ENCODE measurements at places on chromosomes 4 and X.

DNA sequence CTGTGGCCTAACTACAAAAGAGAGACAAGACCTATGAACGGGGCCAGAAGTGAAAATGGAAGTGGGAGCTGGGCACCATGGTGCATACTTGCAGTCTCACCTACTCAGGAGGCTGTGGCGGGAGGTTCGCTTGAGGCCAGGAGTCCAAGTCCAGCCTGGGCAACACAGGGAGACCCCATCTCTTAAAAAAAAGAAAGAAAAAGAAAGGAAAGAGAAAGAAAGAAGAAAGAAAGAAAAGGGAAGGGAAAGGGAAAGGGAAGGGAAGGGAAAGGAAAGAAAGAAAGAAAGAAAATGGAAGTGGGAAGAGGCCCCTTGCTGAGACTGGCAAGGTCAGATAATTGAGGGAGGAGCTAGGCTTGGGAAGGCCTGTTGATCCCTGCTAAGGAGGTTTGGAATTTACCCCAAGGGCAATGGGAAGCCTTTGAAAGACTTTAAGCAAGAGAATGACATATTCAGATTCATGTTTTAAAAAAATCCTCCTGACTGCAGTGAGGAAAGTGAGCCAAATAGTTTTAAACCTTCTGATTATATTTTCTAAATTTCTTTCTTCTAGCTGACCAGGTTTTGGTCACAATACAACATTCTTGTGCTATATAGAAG is 17.7 kb upstream of the HERC5 start:
- ATAC-seq, result no peak

DNA sequence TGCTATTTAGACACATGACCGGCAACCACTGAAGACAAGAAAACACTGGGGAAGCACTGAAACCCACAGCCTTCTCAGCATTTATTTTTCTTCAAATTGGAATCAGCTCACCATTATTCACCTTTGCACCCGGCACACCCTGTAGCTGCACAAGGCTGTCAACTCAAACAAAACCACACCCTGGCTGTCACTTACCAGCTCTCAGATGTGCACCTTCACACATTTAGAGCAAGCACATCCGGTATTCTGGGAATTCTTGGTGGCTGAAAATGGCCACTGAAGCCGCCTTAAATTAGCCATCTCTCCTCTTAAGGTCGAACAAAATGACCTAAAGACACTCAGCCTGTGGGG is 5.9 kb downstream of the ZFYVE28 start:
- ATAC-seq, result peak; percentile 71

GRCh38 chr4:6250235-6250983 is 19.2 kb upstream of the WFS1 start:
- no peak for ATAC-seq

DNA sequence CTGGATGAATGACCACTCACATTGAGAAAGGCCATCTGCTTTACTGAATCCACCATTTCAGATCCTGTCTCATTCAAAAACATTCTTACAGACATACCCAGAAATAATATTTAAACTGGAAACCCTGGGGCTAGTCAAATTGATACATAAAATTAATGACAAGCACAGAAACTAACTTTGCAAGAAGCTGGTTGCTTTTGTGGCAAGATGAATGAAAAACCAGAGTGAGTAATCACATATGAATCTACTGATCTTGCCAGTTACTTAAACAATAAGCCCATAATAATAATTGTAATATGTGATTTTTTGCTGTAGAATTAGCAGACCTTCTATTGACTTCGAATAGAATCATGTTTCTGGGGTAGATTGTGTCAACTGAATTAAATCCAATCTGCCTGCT is 235.1 kb downstream of the PPARGC1A start:
- no peak for ATAC-seq

DNA sequence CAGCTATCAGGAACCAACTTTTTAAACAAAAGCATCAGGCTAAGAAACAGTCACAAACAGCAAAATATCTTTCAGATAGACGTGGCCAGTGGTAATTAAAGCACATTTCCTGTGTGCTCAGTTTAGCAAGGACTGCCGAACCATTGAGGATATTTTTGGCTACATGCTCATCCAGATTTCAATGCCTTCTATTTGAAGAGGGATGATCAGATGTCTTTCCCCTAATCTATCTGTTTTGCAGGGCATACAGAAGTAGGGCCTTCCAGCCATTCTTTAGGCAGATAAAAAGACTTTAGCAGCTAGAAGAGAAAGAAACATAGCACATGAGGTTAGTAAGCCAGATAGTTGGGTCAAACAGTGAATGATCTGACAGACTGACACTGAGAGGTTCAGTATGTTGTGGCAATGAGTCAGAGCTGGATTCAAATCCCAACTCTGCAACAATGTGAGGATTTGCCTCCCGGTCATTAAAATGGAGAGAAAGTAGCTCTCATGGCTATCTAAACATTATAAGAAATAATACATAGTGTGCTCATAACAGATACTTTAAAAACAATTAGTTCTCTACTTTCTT is 100.0 kb upstream of the PRKG2 start:
- ATAC-seq, result no peak

- ATAC-seq, result no peak
Observed at GRCh38 chr4:85842540-85842939, 367.6 kb downstream of the ARHGAP24 start.

- ATAC-seq, result peak; percentile 34
Observed at GRCh38 chr4:42654631-42655268, 2.2 kb downstream of the ATP8A1 start.

DNA sequence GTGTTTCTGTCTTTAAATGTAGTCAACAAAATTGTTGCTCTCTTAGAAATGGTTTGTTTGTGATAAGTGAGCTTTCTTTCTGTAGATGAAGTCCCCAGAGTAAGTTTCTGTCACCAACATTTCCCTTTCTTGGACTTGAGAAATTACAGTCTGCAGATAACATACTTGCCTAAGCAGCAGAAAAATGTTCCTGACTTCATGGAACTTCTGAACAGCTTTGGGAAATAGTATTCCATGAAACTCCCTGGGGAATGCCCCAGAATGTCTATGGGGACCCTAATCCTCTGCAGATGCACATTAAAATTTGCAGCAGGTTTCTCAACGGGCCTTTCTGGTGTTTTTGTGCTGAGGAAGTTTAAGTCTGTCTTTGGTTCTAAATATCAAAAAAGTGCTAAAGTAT is 38.6 kb upstream of the NEIL3 start:
- no peak for ATAC-seq

- ATAC-seq, result no peak
Observed at GRCh38 chr4:80008351-80008750, 64.7 kb downstream of the ANTXR2 start.

DNA sequence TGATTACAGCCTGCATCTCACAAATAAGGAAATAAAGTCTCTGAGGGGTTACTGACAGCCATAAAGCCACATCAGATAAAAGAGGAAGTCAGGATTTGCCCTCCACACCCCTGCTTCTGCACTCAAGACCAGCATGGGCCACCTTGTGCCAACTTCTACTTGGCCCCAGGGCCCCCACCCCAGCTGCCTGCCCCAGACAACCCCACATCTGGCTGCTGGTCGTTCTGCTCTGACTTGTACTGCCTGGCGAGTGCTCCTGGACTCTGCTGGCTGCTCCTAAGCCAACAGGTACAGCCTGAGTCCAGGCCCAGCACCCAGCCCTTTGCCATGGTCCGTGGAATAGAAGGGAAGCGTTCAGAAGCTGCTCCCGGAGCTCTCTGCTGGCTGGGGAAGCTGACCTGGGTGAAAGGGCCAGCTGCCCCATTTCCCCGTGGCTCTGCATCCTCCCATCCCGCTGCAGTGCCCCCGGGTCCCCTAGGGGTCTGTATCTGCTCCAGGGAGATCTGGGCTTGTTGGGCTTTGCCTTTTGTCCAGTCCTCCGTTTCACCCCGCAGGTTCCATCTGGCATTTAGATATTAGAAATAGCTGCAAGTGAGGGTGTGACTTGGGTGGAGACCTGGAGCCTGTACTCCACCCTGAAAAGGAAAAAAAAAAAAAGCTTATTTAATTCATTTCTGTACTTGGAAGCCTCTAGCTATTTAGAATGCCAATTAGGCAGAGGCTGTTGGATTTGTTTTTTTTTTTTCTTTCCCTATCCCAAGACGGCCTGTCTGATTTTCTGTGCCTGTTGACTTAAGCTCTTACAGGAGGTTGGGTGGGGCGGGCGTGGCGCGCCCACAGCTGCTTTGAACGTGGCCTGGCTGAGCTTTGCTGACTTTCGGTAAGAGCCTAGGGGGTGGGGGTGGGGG is 194.7 kb downstream of the PTTG2 start:
- ATAC-seq, result peak; percentile 46

GRCh38 chrX:6574762-6575161 is 39.8 kb upstream of the VCX3A start:
- no peak for ATAC-seq

GRCh38 chr4:78654807-78655206 is 103.2 kb downstream of the ANXA3 start:
- no peak for ATAC-seq

DNA sequence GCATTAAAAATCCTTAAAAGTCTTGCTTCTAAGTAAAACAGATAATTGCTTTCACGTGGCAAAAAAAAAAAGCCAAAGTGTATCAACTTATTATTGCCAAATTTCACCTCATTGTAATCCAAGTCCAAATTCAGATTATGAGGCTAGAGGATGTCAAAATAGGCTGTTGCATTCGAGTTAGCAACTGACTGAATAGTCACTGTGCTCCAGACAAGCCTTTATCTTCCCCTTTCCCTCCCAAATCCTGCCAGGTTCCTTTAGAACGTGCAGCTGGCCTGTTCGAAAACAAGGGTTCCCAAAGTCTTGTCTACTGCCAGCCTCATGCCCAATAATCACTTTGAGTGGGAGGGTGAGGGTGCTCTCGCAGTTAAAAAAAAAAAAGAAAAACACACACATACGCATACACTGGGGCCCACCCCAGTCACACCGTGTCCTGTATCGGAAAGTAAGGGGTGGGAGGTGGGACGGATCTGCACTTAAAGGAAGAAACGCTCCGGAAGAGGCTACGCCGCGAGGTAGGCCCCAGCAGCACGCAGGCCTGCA is 603 bp downstream of the MAD2L1 start:
- no peak for ATAC-seq

DNA sequence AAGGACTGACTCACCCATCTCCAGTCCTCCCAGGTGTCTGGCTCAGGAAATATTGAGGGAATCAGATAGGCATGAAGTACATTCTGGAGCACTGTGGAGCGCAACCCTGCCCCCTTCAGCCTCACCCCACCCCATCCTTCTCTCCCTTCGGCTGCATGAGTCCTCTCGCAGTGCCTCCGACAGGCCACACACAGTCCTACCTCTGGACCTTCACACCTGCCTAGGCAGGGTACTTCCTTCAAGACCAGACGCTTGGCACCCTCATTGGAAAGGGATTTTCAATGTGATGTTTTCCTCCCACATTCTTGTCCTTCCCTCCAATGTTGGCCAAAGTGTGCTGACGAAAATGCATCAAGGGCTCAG is 26.8 kb upstream of the PPP2R2C start:
- ATAC-seq, result no peak

GRCh38 chr4:165101641-165102040 is 11.0 kb downstream of the TMEM192 start:
- ATAC-seq, result no peak

GRCh38 chrX:104084534-104085277 is 8.7 kb upstream of the TMSB15C start:
- no peak for ATAC-seq

DNA sequence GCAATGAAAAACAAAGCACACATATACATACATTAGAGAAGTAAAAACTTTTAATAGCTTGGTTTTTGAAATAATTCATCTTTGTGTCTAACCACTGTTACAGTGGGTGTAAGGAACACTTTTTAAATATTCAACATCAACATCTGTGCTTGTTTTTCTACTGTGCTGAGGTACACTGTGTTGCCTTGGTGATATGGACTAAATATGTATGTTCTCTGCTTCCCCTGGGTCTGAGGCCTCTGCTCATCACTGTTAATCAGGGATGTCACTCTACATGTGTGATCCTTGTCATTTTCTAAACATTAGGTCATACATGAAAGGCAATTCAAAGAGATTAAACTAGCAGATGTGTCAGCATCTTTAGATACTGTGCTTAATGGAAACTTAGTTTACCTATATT is 10.9 kb downstream of the MCTS1 start:
- ATAC-seq, result no peak

DNA sequence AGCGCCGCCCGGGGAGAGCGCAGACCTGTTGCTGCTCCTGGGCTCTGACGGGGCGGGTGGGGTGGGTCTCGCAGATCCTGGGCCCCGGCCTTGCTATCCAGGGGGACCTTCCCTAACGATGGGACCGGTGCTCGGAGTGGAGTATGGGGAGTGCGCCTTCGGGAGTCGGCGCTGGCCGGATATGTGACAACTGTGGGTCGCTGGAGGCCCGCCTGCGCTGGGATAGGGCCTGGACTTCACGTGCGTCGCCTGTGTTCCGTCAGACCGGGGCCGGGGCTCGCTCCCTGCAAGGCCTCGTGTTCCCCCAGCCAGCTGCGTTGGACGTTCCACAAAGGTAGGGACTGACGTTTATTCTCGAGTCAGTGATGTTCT is 1.3 kb downstream of the TBL1X start:
- no peak for ATAC-seq

DNA sequence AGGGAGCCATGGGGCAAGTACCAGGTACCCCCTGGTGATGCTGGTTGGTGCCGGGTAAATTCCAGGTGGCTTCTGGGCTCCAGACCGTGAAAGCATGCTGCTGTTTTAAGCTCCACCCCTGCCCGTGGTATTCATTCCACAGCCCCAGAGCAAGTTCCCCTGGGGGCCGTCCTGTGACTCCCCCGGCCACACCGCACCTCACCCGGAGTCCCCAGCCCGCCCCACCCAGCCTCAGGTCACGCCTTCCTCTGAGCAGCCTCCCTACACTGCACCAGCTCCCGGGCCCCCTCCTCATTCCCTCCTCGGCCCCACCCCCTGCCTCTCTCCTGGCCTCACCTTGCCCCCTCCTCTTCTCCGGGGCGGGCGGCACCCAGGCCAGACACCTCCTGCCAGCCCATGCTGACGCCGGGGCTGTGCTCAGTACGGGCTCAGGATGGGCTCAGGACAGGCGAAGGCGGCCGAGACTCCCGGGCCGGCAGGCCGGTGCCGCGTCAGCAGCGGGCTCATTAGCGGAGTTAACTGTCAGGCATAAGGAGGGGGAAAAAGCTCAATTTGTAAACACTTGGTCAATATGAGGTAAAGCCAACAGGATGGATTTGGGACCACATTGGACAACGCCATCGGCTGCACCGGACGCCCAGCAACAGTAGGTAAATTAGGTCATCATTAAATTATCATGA is 127.4 kb downstream of the FAM53A start:
- ATAC-seq, result peak; percentile 57

GRCh38 chr4:25002681-25003080 is 28.1 kb downstream of the LGI2 start:
- ATAC-seq, result no peak

- ATAC-seq, result no peak
Observed at GRCh38 chrX:15497865-15498264, 2.7 kb upstream of the BMX start.

GRCh38 chr4:162364651-162365050 is 200.9 kb upstream of the FSTL5 start:
- no peak for ATAC-seq

- no peak for ATAC-seq
Observed at GRCh38 chrX:41603596-41603995, 85.2 kb upstream of the GPR34 start.

GRCh38 chr4:80305466-80305865 is 30.1 kb upstream of the CFAP299 start:
- no peak for ATAC-seq

GRCh38 chrX:44234116-44234515 is 109.4 kb downstream of the EFHC2 start:
- ATAC-seq, result no peak

Measured in activated CD4-positive, CD25-positive, alpha-beta regulatory T cell treated with anti-CD3 and anti-CD28 coated beads, Interleukin-2, amount 50 U/mL, for 24 hours (primary cell).